Activated CD8-positive, alpha-beta T cell treated with anti-CD3 and anti-CD28 coated beads, Interleukin-2, amount 10 ng/mL, durations not matched to agents 7 days and 5 days (primary cell): ENCODE measurements at places on chromosomes 7 and 10. TPM values are rescaled to one million over a fixed set of nuclear protein-coding genes. Genes with fewer than 3 reads are reported as not detected.

GRCh38 chr10:55232553-55232952, 431.5 kb upstream of the PCDH15 start:
- DNase-seq, result no peak

- DNase-seq, result no peak
Observed at GRCh38 chr7:6385909-6386560, 61.7 kb downstream of the DAGLB start.

Gene DYNC1I1
- not detected for total RNA-seq

Gene FAM25C
- not detected for total RNA-seq

DNA sequence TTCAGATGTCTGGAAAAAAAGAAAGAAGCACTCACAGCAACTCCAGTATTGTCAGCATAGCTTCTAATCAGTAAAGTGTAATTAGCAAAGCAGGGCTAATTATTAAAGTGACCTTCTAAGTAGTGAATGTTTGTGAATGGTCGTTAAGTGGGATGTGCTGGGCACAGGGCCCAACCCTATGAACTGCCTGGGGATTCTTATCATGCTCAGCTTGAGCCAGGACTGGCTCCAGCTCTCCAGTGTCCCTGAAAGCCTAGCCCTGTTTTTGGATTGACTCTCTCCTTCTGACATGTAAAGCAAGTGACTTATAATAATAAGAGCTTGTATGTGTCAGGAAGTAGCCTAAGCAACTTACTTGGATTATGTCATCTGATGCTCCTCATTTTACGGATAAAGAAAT, 9.5 kb upstream of the TBX20 start:
- DNase-seq, result no peak

- DNase-seq, result no peak
Observed at GRCh38 chr10:56920601-56921261, 559.7 kb upstream of the ZWINT start.

- no peak for DNase-seq
Observed at GRCh38 chr10:10128387-10128786, 889.3 kb upstream of the CELF2 start.

GRCh38 chr7:47583739-47584535, 2.0 kb upstream of the TNS3 start:
- DNase-seq, result no peak

- DNase-seq, result no peak
Observed at GRCh38 chr7:127250312-127251035, 2.3 kb downstream of the GRM8 start.

Gene WEE2
- not detected for total RNA-seq

GRCh38 chr7:34575006-34575405, 83.0 kb upstream of the NPSR1 start:
- no peak for DNase-seq

DNA sequence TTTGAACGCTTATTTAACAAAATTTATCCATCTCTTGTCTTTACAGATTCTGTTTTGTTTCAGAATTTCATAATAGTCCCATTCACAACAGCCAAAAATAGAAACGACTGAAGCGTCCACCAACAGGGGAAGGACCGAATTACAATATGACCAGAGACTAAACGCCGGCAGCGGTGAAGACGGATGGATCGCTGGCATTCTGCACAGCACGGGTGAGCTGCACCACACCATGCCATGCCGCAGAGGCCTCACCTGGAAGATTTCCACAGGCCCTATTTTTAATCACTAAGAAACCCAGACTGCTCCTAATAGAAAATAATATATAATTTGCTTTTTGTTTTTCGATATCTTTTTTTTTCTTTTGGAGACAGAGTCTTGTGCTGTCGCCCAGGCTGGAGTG, 91.0 kb downstream of the ELFN1 start:
- DNase-seq, result no peak

Gene ZNF853
- total RNA-seq, result 0.78 TPM

Gene MMD2
- total RNA-seq, result not detected
